ENCODE measurements at places on chromosomes 12 and 14.

- ATAC-seq: no peak
Measured at GRCh38 chr14:33370426-33370825, 431.7 kb downstream of the NPAS3 start.

DNA sequence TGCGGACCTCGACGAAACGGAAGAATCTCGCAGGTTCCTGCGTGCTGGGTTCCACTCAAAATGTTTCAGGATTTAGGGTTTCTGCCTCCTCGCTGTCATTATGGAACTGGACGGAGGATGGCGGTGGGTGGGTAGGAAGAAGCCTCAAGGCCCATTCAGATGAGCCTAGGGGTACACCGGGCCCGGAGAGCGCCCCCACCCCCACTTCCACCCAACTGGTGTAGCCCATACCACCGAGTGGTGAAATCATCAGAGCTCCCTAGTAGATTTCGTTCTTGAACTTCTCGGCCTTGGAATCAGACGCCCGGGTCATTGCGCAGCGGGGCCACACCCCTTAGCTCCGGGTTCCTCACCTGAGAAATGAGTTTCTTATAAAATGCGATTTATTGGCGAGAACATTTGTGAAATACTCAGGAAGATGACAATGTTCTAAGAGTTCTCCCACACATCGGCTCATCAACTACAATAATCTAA is 13.3 kb upstream of the TBX3 start:
- no peak for ATAC-seq

DNA sequence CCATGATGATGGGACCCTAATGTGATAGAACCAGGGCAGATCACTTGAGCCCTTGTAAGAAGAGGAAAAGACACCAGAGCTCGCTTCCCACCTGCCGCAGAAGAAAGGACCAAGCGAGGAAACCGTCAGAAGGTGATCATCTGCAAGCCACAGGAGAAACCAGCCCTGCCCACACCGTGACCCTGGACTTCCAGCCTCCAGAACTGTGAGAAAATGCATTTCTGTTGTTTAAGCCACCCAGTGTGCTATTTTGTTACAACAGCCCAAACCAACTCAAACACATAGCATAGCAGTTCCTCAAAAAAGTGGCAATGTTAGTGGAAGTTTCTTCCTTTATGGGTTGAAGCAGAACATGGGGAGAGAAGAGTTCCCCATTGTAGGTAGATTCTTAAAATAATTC is 107.9 kb upstream of the BCL2L14 start:
- ATAC-seq: no peak

- no peak for ATAC-seq
Measured at GRCh38 chr14:89862856-89863255, 91.7 kb downstream of the EFCAB11 start.

DNA sequence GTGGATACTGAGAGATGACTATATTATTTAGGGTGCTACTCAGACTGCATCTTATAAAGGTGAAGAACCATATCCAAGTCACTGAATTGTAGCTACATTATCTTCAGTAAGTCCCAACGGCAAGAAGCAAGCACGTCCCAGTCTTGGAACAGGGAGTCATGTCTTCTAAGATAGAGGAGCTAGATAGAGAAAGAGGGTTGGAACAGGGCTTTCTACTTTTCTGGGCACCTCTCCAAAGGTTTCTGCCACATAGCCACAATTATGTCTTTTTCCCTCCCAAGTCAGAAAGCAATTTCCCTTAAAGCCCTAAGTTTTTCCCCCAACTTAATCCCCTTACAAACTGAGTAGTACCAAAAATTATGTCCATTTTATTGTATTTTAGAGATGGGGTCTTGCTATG is 22.4 kb downstream of the MAPK1IP1L start:
- ATAC-seq: no peak

GRCh38 chr14:61536661-61537562 is 158.4 kb upstream of the HIF1A start:
- no peak for ATAC-seq

DNA sequence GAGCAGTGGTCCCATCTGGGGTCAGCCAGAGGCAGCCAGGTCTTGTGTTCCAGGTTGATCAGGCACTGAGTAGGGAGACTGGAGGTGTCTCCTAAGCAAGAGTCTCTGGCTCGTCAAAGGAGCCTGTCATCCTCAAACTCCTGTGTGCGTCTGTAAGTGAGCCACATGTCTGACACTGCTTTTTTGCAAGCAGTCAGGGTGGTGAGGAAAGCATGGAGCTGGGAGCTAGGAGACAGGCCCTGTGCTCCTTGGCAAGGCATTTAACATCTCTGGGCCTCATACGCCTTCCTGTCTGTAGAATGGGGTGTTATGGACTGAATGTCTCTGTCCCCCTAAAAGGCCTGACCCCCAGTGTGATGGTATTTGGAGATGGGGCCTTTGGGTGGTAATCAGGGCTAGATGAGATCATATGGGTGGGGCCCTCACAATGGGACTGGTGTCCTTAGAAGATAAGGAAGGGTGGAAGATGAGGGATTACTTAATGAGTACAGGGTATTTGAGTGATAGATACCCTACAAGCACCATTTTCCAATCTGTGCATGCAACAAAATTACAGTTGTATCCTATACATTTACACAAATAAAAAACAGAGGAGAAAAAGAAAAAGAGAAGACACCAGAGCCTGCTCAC is 53.0 kb downstream of the ARL6IP4 start:
- no peak for ATAC-seq

DNA sequence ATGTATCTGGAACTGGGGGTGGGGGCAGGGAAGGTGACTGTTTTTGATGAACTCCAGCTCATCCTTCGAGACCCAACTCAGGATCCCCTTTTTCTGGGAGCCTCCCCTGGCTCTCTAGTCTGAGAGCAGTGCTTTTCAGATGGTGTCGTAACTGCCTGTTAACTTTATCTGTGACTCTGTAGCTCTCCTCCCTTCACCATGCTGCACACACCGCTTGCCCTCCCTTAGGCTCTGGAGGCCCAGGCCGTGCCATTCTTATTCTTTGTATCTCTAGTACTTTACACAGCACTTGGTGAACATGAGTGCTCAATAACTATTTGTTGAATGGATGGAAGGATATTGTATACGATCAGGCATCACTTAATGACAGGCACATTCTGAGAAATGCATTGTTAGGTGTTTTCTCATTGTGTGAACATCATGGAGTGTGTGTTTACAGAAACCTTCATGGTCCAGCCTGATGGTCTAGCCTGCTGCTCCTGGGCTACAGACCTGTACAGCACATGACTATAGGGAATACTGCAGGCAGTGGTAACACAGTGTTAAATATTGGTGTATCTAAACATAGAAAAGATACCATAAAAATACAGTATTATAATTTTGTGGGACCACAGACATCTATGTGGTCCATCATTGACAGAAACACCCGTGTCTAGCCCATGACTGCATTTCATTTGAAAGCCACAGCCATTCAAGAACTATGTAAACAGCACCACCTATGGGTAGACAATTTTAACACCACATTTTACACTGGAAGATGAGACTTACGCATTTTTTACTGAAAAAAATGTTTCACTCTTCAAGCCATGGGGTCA is 91.8 kb downstream of the EML1 start:
- peak; percentile 74 for ATAC-seq

GRCh38 chr12:116140529-116140928 is 137.0 kb downstream of the MED13L start:
- ATAC-seq: no peak

DNA sequence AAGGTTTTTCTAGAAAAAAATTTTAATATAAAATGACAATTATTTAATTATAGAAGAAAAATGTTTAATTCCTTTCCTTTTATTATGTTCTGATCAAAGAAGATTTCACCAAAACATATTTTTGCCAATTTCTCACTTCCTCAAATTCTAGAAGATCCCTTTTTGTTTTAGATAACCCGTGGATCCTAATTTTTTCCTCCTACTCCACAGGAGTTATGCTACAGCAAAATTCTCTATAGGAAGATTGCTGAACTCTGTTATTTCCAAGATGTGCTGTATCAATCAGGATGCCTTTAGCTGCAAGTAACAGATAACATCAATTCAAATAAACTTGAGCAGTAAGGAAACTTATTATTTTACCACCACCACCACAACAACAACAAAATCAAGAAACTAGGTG is 3.8 kb upstream of the SNX6 start:
- no peak for ATAC-seq

GRCh38 chr12:94264736-94265485 is 116.5 kb downstream of the PLXNC1 start:
- ATAC-seq: no peak

DNA sequence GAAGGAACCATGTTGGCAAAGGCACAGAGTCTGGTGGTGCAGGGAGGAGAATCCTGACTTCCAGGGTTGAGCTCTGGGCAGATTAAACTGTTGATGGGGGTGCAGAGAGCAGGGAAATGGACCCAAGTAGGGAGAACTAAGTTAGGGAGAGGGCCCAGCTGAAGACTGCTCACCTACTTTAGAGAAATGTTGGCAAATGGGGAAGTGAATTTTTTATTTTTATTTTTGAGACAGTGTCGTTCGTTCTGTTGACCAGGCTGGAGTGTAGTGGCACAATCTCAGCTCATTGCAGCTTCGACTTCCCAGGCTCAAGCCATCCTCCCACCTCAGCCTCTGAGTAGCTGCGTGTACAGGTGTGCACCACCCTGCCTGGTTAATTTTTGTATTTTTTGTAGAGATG is 32.1 kb upstream of the TUBA1A start:
- ATAC-seq: no peak

GRCh38 chr14:93733631-93734030 is 54.7 kb downstream of the PRIMA1 start:
- no peak for ATAC-seq

- ATAC-seq: no peak
Measured at GRCh38 chr12:116380108-116380507, 102.6 kb upstream of the MED13L start.

- peak; percentile 71 for ATAC-seq
Measured at GRCh38 chr14:95507174-95507573, 9.3 kb downstream of the SYNE3 start.
